Femur (tissue), 1 donor: ENCODE measurements at places on chromosomes 6 and 20.

DNA sequence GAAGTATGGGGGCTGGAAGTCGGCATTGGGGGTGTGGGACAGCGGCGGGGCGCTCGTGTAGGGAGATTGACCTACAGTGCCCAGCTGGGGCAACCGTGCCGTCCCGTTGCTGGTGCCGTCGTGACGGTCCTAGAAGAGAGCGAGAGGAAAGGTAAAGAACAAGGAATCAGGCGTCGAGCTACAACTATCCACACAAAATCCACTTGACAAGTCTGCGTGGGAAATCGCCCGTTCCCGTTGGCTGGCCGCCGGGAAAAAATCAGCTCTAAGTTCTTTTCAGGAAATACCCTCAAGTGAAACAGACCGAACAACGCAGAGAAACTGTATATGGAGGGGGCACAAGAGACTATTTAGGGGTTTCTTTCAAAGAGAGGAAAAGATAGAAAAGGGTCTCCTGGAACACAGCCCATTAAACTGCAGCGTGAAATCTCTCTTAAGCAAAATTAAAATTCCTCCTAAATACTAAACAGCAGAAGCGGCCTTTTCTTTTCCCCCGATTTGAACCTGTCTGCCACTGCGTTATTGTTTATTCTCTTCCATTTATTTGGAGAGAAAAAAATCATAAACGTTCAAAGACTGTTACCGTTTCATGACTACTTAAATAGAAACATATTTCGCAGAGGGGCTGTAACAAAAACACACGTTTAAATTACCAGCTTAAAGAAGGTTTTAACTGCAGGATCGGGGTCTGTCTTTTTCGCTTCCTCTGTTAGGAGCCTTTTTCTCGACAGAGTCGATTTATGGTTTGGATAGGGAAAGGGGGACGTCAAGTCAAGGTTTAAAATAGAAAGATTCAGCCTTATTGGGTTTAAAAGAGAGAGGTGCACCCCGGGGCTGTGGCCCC lies 4.4 kb downstream of the TFAP2A start:
- no peak for DNase-seq

GRCh38 chr6:37205175-37205996 lies 35.4 kb downstream of the PIM1 start:
- no peak for DNase-seq

- DNase-seq = no peak
Measured at GRCh38 chr6:132089173-132089572, 138.0 kb upstream of the CCN2 start.

DNA sequence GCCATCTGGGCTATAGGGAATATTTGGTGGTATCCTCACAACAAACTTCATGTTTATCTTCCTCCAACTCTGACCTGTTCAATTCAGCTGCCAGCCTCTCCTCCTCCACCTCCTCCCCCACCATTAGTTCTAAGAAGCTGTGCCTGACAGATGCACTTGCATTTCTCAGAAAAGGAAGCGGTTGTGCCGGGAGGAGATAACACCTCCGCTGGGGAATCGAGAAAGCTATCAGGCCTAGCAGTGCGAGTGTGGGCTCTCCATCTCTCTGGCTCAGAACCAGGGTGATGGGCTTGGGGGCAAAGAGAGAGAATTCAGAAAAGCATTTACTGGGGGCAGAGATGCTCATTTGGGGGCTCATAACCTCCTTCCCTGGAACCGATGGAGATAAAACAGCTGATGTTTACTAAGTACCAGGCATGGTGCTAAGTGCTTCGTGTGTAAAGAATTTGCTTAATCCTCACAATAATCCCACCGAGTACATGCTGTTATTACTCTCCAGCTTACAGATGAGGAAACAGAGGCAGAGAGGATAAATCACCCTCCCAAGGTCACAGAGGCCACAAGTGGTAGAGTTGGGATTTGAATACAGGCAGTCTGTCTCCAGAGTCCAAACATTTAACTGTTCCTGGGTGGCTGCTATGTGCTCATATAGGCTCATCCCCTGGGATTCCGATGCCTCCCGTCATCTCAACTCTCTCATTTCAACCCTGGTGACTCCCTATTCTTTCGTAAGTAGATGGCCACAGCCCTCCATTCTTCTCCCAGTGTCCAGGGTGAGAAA lies 38.3 kb downstream of the COX4I2 start:
- peak; percentile 50 for DNase-seq

DNA sequence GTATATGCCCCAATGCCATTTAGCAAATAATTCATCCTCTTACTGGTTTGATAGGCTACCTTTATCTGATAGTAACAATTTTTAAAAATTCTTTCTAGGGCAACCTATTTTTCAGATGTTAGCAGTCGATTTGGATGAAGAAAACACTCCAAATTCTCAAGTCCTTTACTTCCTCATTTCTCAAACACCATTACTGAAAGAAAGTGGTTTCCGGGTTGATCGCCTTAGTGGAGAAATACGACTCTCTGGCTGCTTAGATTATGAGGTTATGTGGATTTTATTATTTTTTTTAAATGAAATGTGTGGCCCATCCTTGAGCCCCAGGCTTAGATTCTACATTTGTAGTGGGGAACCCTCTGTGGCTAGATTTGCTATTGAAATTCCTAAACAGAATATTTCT lies 26.3 kb downstream of the CDH26 start:
- no peak for DNase-seq
